ENCODE measurements at places on chromosomes 5 and 9.

GRCh38 chr9:33263131-33264002 is 1.1 kb downstream of the BAG1 start:
- no peak for DNase-seq

GRCh38 chr5:38362713-38363112 is 104.4 kb downstream of the EGFLAM start:
- no peak for DNase-seq

DNA sequence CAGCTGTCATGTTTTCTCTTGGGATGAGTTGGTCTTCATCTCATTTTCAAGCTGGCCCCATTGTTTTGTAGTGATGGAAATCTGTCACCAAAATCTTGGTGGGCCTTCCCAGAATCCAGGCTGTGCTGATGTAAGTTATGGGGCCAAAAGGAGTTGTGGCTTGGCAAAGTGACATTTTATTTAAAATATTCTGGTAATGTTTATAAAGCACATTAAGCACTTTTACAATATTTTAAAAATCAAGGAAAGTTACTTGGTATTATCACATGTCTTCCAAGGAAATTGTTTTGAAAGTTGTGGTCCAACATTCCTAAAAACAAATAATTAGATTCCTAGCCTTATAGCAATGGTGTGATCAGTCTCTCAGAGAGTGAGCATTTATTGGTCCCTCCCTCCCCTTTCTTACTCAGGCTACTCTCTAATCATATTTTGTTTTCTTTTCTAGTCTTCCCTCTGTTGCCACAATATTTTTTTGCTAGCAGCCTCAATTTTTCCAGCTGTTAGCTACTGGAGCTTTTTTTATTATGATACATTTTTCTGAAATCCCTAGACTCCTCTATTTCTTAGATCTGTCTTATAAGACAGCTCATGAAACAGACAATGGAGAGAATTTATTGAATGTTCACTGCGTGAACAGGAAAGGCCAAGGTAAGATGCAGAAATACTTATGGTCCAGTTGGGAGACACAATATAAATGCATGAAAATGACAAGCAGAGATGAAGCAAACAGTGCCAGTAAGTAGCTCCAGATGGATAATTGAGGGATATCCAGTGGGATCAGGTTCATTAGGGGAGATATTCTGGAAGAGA is 408.1 kb upstream of the ZNF608 start:
- DNase-seq = no peak

- DNase-seq = no peak
These were observed 72.0 kb upstream of the RFX3 start for GRCh38 chr9:3597792-3598191.

DNA sequence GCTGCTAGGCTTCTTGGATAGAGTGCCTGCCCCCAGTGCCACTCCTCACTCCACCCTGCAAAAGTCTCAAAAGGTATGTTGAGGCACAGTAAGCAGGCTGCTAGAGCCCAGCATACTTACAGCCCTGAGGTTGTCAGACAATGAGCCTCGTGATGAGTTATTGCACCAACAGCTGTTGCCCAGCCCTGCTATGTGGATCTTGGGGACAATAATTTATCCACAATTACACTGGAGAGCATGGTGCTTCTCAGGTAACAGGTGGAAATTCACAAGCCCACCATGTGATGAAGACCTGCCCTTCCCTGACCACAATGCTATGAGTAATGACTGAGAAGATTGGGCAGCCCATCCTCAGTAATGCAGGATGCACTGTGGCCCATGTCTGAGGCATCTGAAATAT is 36.5 kb downstream of the KCNIP1 start:
- no peak for DNase-seq

DNA sequence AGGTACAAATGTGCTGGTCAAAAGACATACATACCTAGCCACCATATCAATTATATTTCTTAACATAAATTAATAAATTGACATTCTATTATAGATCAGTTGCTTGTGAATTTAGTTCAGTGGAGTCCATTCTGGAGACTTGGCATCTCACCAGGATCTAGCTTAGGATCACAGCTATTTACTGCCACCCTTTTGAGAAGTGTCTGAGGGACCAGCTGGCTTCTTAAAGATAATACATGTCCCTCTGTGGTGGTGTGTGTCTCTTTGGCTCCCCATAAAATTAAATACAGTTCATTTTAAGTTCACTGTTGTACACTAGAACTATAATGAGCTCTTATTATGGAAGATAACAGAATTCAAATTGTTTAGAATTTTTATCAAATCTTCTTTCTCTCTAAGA is 290.7 kb downstream of the PRELID2 start:
- DNase-seq = no peak

- DNase-seq = no peak
These were observed 134.3 kb upstream of the CDH9 start for GRCh38 chr5:27172693-27173092.

GRCh38 chr9:16601991-16602390 is 268.5 kb downstream of the BNC2 start:
- DNase-seq = no peak

DNA sequence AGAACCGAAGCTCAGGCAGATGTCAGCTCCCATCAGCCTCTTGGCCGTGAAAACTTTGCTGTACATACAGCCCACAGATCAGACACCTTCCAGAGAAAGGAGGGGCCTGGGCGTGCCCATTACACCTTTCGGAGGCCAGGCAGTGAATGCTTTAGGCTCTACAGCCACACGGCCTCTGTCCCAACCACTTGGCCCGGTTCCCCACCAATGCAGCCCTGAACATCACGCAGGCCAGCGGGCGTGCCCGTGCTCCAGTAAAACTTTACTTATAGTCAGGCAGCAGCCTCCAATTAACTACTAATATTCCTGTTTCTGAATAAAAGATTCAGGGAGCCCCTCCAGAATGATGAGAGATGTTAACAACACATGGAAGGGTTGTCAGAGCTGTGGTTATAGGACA is 23.9 kb downstream of the LPCAT1 start:
- DNase-seq = no peak

DNA sequence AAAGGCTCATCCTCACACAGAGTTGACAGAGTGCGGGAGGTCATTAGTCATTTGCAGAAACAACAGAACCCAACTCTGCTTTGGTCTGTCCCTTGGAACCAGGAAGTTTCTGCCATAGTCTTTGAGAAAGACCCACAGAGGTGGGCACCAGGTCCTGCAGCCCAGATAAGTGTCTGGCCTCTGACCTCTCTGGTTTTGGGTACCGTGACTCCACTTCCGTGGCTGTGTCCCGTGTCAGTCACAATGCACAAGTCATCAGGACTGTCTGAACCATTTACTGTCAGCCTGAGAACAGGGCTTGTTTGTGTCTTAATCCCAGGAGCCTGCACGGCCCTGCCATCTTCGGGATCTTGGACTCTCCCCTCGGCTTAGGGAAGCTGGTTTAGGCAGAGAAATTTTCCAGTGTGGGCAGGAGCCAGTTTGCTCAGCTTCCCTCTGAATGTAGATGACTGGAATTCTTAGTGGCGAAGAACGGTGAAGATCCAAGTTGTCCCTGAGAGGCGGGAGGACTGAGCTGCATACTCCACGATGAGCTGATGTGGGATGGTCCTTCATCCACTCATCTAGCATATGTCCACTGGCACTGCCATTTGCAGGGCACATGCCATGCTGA is 11.9 kb downstream of the GSN start:
- no peak for DNase-seq

- DNase-seq = no peak
These were observed 480.5 kb downstream of the KDM4C start for GRCh38 chr9:7238247-7238637.

DNA sequence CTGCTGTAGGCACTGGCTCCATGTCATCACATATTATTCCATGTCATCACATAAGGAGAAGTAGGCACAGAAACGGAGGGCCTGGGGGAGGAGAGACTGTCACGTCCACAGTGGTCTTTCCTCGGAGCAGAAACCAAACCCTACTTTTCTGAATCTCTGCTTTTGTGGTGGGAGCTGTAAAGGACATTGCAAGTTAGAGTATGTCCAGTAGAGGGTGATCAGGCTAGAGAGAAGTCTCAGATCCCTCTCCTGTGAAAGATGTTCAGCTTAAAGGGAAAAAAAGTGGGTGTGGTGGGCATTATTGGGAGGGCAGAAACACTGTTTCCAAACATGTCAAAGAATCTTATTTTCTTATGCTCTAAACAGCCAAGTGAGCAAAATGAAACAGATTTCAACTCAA is 19.4 kb upstream of the FBP2 start:
- no peak for DNase-seq

DNA sequence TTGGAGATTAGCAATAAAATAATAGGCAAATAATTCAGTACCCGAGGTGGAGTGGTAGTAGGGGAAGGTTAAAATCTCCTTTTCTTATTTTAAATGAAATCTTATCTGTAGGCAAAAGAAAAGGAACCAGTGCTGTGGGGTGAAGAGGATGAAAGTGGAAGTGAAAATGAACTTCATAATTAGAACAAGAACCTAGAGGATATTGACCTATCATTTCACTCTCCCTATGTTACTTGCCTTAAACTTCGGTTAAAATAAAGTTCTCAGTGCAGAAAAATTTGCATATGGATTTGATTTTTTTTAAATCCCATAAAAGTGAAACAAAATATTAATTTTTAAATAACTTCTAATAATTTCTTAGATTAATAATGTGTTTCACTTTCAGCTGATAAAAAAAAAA is 1094.9 kb upstream of the C9orf72 start:
- DNase-seq = no peak

GRCh38 chr9:92807757-92808725 is 43.4 kb upstream of the BICD2 start:
- DNase-seq = peak; percentile 22

DNA sequence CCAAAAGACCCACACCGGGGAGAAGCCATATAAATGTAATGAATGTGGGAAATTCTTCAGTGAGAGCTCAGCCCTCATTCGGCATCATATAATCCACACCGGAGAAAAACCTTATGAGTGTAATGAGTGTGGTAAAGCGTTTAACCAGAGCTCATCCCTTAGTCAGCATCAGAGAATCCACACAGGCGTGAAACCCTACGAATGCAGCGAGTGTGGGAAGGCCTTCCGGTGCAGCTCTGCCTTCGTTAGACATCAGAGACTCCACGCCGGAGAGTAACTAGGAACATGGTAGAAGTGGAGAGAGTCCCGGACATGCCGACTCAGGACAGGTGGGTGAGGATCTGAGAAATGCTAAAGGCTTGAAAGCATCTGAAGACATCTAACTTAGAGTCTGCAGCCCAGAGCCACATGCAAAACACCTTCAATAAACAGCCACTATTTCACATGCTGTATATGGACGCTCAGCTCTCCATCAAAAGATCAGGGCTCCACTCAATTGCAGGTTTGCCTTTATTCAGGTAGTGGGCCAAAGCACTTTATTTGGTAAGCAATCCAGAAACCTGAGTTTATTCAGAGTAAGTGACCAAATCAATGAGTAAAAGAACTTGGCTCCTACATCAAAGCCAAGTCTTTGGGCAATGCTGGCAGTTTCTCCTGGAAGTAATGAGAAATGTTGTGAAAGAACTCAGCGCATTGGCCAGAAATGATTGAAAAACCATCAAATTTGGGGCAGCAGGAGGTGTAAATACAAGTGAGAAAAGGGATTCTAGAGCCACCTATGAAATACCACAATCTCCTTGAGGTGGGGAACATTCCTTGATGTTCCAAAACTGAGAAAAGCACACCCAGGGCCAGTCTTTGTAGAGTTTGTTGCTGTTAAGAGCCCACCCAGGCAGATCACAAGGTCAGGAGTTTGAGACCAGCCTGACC is 6.0 kb downstream of the RPL12 start:
- DNase-seq = no peak

DNA sequence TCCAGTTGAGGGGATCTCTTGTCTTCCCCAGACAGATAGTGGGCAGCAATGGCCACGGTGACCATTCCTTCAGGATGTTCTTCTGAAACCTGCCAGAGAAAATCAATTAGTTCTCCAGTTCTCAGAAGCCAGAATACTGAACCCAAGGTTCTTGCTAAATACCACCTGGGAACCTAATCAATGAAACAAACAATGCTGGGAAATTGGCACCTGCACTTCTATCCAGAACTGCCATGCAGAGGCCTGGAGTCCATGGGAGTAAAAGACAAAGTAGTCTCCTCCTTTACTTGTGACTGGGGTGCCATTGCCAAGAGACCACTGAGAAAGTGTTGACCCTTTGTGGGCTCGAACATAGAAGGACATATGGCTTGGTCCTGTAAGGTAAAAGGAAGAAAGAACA is 45.7 kb downstream of the ERMP1 start:
- DNase-seq = no peak

DNA sequence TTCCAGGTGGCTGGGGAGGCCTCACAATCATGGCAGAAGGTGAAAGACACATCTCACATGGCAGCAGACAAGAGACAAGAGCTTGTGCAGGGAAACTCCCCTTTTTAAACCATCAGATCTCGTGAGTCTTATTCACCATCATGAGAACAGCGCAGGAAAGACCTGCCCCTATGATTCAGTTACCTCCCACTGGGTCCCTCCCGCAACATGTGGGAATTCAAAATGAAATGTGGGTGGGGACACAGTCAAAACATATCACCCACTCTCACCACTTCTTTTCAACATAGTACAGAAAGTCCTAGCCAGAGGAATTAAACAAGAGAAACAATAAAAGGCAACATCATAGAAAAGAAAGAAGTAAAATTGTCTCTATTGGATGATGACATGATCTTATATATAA is 223.4 kb upstream of the SLC24A2 start:
- DNase-seq = no peak

DNA sequence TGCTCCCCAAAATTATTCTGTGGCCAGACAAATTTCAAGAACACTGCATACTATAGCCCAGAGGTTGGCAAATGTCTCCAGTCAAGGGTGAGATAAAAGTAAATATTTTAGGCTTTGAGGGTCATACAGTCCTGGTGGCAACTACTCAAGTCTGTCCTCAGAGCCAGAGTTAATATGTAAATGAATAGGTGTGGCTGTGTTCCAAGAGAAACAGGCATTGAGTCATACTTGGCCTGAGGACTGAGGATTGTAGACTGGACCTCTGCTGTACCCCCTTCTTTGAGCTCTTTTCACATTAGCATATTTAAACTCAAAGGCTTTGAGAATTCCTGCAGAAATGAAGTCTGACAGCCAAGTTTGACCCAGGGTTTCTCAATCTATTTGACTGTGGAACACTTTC is 129.2 kb upstream of the PTCH1 start:
- DNase-seq = no peak

DNA sequence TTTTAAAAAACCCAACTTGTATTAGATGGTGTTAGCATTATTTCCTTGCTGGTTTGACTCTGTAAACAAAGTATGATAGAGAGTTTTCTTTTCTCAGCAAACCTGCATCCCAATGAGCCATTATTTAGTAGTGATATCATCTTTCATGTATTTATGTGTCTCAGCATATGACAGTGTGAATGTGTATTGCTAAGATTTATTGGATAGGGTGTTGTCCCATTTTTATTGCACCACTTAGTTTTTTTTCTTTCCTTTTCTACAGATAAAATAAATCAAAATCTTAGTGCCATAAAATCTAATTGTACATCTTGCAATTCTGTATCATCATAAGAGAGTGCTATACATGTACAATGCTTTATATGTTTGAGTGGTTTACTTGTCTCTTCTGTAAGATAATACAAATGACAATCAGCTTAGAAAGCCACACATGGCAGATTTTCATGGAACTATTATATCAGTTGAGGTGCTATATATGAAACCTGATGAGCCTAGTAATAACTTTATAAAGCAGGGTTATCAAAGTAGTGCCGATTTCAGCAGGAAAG is 149.2 kb upstream of the CYLC2 start:
- no peak for DNase-seq

GRCh38 chr5:55540024-55540423 is 5.3 kb upstream of the PLPP1 start:
- DNase-seq = no peak

GRCh38 chr9:8809741-8810140 is 1010.2 kb upstream of the DMAC1 start:
- no peak for DNase-seq

GRCh38 chr9:35756275-35757225 is 2.5 kb upstream of the MSMP start:
- DNase-seq = peak; percentile 79

- no peak for DNase-seq
These were observed 388.6 kb upstream of the CDH6 start for GRCh38 chr5:30804739-30805505.

All from CD4-positive, alpha-beta T cell treated with Interleukin-21 for 1 hour (primary cell).